ENCODE measurements at places on chromosomes 1 and 21. TPM values are rescaled to one million over a fixed set of nuclear protein-coding genes. Genes with fewer than 3 reads are reported as not detected.

DNA sequence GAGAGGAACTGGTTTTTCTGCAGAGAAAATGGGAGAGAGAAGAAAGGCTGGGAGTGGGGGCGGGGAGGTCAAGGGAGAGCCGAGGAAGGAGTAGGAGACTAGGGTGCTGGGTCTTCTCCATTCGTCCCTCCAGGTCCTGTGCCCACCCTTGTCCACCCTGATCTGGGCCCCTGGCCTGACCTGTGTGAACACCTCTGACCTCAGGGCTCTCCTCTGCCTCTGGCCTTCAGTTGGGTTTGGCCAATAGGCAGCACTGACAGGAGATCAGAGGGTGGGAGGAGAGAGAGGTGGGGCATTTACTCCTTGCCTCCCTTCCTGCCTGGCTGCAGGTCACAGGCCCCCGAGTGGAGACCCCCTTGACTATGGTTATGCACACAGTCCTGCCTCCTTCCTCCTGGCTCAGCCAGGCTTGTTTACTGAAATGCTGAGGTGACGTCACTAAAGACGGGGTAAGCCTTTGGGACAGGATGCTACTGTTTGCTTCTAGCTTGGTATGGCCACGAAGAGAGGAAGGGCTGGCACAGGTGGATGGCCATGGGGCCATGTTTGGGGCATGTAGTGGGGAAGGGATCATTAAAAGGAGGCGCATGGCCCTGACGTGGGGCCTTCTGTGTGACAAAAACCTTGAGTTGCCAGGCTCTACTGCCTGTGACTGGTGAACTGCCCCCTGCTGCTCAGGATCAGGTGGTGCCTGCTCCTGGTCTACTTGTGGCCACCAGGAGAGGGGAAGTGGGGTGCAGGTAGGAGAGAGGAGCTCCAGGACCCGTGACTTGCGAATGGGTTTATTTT is 248.7 kb upstream of the CSF3R start:
- no peak for DNase-seq

DNA sequence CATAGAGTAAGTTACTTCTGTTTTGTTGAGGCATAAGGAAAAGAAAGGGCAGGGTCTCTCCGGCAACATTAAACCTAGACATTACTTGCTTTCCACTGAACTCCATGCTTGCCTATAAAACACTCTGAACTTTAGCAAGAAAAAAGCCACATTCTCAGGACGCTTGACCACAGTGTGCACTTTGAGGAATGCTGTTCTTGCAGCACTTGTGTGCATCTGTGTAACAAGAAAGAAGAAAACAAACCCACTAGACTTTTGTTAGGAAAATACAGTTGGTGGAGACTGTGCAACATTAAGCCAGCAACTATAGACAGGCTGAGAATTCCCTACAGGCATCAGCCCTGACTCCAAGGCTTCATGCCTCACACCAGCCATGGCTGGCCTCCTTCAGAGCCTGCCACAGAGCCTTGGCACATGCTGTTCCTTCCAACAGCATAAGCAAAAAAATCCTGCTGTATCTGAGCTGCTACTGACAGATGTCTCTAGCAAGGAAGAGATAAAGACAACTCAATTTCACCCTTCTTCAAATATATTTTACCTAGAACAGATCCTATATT is 5.8 kb downstream of the PDZK1 start:
- no peak for DNase-seq

- no peak for DNase-seq
Measured at GRCh38 chr1:206947255-206947654, 989 bp upstream of the PIGR start.

HCN3 gene
- 4.9 TPM for total RNA-seq

F3 gene
- 0.18 TPM for total RNA-seq

HES3 gene
- not detected for total RNA-seq
